ENCODE measurements at places on chromosomes 3 and 15.

DNA sequence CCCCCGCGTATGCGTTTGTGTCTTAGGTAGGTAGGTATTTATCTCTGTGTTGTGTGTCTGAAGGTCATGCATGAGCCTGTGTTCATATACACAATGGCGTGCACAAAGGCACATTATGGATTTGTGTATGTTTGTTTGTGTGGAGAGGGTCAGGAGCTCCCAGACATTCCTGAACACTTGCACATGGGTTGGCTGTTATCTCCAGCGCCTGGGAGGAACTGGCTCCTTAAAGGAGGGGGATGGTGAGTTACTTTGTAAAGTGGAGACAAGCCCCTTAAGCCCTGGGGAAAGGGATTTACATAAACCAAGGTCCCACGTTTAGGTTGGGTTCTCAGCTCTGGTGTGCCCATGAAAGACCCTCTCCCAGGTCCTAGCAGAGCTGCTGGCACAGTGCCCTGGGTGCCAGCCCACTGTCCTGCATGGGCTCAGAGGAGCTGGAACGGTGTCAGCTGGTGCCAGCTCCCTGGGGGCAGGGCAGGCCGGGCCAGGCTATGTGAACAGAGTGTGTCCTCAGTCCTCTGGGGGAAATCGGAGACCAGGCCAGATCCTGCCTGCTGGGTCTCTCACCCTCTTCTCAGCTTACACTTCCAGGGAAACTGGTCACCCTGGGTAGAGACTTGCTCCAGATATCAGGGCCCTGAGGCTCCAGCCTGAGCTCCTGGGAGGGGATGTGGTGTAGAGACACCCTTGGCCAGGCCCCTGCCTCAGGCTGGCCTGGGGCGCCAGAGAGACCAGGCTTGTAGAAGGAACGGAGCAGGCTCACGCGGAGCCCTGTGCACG is 25.1 kb downstream of the SNX33 start:
- DNase-seq = no peak

- DNase-seq = no peak
Observed at GRCh38 chr15:74884428-74885223, 5.2 kb upstream of the MPI start.

DNA sequence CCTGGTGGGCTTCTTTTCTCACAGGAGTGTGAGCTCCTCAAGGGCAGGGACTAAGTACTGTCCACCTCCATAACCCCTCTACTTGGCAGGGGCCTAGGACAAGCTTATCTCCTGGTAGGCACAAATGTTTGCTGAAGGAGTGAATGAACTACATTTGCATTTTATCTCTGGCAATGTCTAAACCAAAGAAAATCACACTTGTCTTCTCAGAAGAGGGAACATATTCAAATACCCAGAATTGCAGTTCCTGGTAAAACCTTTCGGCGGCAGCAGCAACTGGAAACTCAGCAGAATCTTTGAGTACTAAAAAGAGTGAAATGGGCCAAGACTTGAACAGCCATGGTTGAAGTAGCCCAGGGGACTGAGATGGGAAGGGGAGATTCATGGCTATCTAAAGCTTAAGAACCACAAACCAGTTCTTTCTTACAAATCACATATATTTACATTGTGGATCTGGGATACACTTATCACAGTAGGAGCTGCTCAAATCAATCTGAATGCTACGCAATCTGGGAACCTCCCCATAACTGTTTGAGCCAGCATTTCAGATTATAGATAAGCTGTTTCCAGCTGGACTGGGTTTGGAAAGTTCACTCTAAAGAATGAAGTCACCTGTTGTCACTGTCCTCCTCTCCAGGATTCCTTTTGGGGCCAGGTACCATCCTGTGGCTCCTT is 18.7 kb upstream of the PTPN9 start:
- no peak for DNase-seq

DNA sequence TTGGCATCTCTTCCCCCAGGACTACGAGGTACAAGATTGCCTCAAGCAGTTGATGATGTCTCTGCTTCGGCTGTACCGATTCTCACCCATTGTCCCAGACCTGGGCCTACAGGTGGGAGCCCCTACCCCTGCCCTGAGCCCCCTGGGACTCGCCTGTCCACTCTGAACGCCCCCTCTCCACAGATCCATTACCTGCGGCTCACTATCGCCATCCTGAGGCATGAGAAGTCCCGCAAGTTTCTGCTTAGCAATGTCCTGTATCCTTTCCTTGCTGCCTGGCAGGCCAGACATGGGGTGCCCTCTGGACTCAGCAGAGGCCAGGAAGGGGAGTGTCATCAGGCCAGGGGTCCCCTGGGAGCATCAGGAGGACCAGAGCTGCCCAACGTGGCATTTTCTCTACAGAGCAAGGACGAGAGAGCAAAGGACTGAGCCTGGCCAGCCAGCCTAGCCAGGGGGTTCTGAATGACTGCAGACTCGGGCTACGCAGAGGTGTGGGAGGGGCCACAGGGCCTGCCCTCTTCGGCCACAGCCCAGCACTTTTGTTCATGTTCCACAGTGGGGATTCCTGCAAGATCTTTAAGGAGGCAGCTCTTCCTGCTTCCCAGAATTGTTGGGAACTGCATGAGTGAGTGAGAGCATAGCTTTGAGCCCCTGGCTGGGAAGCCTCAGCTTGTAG is 11.2 kb downstream of the RNF123 start:
- no peak for DNase-seq

DNA sequence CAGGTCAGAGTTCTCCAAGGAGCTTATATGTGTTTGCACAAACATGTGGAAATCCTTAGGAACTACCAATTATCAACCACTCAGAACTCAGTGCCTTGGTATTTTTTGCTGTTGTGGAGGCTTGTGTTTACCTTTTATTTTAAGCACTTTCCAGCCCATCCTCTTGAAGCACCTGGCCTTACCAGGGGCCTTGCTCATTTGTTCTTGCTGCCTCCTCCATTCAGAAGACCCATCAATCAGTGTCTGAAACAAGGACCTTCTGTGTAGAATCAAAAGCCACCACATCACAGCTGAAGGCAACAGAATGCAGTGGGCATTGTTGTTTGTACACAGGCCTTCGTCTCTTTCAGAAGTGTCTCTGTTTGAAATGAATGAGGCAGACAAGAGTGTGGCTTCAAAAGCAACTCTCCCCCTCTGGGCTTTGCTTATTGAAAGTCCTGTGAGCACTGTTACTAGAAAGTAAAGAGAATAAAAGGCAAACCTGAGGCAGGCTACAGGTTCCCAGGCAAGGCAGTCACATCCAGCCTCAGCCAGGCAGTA is 24.5 kb upstream of the LIPC start:
- no peak for DNase-seq

DNA sequence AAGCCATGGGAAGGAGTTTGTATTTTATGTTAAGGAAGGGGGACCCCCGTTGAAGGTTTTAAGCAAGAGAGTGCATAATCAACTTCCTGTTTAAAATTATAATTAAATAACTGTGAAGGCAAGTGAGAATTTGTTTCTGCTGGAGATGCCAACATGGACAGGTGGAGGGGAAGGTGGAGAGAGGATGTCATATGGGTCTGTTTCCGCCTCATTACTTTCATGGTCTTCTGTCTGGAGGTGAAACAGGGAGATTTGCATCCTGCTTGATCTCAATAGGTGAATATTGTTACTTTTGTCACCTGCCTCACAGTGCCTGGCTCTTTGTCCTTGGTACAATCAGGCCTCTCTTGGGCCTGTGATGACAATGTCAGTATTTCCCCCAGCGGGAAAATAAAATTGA is 300.6 kb upstream of the LMCD1 start:
- DNase-seq = no peak

DNA sequence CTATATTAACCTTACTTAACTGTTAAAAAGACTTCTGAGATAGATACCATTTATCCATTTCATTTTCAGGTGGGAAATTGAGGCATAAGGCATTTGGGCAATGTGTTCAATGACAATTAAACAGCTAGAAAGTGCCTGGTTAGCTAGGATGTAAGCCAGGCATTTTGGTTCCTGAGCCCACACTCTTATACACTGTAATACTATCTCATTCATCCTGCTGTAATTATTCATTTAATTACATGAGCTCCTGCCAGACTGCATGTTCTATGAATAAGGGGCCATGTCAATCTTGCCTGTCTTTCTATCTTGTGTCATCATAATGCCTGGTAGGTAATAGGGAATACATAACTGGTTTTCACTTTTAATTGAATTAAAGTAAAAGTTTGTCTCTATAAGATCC is 74.0 kb downstream of the RBMS3 start:
- no peak for DNase-seq

DNA sequence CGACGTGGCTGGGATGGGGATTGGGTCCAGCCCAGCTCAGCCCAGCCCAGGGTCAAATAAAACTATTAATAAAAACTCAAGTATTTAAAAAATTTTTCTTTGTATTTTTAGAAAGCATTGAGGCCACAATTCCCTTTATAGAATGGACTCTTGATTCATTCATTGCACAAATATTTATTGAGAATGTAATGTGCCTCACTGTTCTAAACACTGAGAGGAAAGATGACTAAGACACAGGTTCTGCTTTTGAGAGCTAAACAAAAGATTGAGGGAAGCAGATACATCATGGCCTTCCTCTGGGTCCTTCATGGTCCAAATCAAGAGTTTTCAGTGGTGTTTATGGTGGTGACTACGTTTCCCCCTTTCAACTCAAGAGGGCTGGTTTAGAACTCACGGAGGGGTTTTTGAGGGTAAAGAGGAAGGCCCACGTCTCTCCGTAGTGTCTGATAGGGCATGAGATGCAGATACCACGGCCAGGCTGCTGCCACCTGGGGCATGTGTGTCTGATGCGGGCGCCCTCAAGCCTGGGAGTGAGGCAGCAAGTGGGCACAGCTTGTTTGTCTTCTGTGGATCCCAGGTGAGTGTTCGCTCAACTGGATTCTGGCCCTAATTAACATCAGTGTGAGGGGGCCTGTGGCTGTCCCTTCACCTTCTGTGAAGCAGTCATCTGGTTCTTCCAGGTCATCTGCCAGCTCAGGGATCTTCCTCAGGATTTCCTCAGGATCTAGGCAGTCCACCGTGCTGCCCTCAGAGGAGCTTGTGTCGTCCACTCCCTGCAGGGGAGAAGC is 73.5 kb upstream of the SCN5A start:
- DNase-seq = no peak

DNA sequence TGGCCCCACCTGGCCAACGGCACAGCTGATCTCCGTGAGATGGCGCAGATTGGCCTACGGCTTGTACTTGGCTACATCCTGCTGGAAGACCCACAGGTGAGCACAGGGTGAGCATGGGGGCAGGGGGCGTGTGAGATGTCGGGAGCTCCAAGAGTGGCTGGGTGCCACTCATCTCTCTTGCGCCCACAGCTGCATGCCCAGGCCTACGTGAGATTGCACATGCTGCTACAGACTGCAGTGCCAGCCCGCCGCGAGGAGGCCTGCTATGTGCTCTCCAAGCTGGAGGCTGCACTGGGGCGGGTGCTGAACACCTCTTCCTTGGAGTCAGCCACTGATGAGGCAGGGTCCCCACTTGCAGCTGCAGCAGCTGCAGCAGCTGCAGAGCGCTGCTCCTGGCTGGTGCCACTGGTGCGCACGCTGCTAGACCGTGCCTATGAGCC is 22.3 kb downstream of the NBEAL2 start:
- DNase-seq = no peak

DNA sequence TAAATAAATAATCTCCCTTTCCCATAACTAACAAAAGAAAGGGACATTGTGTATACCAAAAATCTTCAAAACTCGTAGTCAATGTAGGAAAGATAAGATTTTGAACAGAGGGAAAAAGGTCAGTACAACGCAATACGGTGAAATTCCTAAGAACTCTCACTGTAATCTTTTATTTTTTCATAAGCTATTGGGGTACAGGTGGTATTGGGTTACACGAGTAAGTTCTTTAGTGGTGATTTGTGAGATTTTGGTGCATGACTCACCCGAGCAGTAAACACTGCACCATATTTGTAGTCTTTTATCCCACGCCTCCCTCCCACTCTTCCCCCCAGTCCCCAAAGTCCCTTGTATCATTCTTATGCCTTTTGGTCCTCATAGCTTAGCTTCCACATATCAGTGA is 718.0 kb downstream of the TBL1XR1 start:
- no peak for DNase-seq

DNA sequence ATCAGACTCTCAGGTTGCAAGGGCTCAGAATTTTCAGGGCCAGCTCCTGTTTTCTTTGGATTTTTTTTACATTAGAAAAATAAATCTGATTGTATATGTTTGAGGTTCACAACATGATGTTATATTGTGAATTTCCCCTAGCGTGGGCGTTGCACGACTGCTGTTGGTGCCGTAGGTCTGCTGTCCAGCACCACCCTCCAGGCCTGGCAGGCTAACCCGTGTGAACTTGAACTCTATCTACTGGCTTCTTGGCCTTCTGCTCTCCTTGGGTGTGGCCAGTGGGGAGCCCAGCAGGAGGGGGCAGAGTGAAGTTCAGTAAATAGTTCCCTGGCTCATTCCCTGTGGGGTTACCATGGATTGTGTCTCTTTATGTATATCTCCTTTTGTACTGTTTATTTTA is 80.5 kb upstream of the RORA start:
- no peak for DNase-seq

DNA sequence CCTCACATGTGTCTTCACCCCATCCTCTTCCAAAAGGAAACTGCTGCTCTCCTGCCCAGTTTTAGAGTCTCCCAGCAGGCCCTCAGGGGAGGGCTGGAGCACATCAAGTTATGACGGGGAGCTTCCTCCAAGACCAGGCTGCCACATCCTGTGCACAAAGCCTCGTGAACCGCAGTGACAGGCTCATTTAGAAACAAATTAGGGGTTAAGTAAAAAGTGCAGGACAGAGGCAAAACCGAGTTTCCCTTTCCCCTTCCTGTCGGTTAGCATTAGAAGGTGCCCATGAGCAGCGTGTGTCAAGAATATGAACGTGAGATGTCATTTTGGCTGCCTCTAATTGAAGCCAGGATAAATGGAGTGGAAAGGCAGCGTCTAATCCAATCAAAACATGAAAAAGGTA is 199.7 kb downstream of the ARRDC4 start:
- DNase-seq = no peak

- DNase-seq = no peak
Observed at GRCh38 chr3:72135636-72136035, 350.7 kb upstream of the PROK2 start.

GRCh38 chr3:181403876-181404660 is 307.7 kb upstream of the SOX2 start:
- DNase-seq = no peak

DNA sequence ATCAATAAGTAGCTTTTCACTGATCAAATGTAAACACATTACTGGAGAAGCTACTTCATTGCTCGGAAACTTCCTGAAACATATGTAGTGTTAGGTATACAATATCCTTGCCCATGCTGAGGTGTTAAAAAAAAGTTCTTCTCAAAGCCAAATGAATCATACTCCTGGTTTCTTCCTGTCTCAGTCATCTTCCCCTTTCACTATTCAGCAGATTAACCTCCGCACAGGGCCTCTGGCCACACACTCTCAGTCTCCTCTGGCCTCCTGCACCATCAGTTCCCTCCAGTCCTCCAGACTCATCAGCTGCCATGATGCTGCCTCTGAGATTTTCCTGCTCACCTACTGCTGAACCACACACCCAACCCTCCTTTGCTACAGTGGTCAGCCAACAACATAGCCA is 70.5 kb upstream of the BOC start:
- no peak for DNase-seq
